Hippocampal formation (tissue), 2 donors: ENCODE measurements at places on chromosomes 4 and X.

DNA sequence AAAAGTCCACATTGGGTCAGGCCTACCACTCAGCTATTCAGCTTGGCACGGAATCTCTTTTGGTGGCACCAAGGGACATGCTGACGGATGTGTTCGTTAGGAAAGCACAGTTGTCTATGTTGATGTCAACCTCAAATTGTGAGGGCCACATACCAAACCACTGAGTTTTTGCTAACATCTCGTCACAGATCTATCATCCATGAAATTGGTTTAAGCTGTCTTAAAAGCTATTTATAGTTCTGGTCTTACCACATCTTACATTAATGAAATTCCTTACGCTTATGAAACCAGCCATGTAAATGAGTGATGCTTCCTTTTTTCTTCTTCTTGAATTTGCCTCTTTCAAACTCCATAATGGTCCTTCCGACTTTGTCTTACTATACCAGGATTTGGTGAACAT, 101.5 kb downstream of the MGST2 start:
- no peak for DNase-seq

DNA sequence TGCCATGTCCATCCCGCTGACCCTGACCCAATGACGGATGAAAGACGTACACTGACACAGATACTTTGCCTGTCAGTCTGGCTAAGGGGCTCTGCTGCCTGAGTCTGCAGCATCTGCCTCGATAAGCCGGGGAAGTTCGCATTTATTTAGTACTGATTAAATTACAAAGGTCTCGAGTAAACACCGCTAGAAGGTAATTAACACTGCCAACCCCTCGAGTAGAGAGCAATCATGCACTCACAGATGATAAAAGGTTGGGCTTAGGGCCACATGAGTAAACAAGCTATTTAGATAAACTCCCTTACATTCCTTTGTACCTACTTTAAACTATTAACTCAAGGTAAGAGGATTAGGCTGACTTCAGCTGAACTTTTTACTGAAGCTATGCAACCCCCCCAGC, 16.0 kb upstream of the RBMXL3 start:
- DNase-seq: no peak

DNA sequence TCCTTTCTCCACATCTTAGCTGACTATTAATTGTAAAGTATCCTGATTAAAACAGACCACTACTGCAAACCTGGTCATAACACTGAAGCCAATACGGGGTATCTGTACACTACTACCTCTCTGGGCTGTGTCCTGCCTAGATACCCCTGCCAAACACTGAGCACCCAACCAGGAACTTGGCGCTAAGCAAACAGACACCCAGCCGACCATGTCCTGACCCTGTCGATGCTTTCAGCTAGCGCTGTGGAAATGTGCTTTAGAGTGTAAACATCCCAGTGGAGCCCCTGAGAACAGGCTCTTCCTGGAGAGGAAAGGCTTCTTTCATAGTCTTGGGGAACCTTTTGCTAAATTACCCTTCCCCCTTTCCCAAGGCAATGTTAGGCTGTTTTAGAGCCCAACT, 52.9 kb downstream of the CCNG2 start:
- no peak for DNase-seq

DNA sequence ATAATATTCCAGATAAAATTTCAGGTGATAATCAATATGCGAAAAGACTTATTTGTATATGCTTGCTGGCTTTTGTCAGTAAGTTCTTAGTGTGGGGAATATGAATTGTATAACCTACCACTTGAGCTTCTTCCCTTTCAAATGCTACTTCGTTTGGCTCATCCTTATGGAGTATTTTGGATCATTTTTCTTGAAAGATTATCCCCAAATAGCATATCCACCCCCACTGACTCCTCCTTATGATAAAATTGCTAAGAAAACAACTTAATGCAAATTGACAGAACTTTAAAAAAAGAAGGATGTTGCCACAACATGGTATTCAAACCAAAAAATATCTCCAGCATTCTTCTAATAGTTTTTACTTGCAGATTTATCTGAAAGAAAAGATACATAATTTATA, 393.3 kb downstream of the PPP3CA start:
- DNase-seq: no peak

GRCh38 chr4:139921429-139922184, 232.4 kb downstream of the MAML3 start:
- DNase-seq: no peak

- DNase-seq: no peak
These were observed 3.8 kb upstream of the RADX start for GRCh38 chrX:106608016-106608415.

- DNase-seq: no peak
These were observed 132.3 kb upstream of the NR3C2 start for GRCh38 chr4:148574502-148574901.

DNA sequence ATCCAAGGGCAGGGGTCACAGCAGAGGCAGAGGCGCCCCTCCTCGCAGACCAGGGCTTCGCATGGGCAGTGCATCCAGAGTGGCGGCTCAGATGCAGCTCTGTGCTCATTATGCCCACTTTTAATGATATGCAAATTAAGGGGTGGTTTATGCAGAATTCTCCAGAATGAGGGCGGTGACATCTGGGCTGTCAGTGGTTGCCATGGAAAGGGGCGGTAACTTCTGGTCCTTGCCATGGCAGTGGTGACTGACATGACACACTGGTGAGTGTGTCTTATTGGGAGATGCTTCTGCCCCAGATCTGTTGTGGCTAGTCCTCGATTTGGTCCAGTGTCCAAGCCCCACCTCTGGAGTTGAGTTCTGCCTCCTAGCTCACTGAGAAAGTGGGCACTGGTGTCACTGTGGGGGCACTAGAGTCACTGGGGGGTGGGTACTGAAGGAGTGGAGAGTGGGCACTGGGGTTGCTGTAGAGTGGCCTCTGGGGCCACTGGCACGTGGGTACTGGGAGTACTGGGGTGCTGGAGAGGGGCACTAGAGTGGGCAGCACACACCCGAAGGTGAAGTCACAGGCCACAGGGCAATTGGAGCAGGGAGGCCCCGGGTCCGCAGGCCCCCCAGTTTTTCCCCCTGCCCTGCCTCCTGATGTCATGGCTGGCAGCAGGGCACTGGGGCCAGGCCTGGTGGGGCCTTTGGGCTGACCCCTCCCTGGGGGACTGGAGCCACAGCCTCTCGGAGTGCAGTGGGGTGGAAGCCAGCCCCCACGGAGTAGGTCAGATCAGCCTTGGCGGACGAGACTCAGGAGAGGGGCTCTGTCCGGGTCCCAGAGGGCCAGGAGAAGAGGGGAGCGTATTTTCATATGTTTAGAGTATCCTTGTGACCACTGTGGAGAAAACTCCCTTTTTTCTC, 98.6 kb upstream of the NKX1-1 start:
- no peak for DNase-seq

DNA sequence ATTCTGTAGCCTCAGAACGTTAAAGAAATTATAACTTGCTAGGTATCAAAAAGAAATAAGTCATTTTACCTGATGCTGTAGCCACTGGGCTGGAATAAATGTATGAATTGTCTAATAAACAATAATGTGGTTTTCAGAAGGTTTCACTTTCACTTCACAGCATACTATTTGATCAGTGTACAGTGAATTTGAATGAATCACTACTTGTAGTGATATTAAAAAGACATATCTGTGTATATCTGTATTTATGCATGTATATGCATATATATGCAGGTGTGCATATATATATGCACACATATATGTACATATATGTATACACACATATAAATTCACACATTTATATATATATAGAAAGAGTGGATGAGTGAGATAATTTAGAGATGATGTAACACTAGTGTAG, 440.0 kb upstream of the PCDH10 start:
- no peak for DNase-seq

DNA sequence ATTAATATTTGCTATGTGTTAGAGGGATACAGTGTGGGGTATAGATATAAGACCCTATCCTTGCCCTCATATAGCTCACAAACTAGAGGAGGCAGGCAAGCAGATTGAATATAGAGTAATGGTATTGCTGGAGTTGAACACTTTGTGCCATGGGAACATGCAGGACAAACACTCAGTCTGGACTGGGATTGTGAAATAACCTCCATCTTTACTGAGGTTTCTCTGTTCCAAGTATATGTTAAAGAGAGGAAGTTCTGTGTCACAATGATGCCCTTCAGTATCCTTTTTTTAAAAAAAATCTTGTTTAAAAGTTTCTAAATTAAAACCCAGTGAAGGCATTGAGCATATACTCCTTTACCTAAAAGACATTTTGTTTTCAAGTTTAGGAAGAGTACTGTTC, 8.7 kb downstream of the FABP2 start:
- DNase-seq: no peak

DNA sequence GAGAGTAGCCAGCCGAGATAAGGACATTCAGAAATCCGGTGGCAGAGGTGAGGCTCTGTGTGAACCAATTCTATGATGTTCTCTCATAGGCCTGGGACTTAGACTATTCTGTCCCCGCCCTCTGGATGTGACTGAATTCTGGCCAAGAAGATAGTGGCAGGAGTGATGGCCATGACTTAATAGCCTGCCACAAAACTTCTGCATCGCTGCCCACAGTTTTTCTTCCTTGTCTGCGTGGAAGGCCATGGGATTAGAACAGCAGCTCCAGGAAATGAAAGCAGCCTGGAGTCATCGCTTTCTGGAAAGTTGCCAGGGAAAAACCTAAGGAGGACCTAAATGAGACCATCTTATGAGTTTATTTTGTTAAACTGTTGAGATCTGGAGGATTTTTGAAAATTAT, 134.7 kb downstream of the F11 start:
- no peak for DNase-seq

GRCh38 chr4:156781852-156782251, 189.7 kb downstream of the PDGFC start:
- no peak for DNase-seq

GRCh38 chr4:17497890-17498523, 13.9 kb downstream of the QDPR start:
- no peak for DNase-seq

GRCh38 chr4:26141911-26142638, 178.7 kb upstream of the RBPJ start:
- peak; percentile 27 for DNase-seq

DNA sequence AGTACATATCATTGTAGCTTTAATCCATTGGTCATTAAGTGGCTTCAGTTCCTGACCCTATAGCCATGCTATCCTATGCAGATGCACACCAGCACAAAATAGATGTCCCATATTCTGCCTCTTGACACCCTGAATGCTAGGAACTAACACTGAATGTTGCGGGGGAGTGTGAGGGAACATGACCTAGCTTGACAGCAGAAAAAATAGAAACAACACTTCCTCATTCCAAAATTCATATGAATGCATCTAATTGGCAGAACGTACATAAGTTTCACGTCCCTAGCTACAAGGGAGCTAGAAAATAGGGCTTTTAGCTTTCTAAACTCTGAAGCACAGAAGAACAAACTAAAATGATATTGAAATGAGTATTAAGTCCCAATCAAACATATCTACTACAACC, 14.4 kb upstream of the DCAF8L1 start:
- no peak for DNase-seq

DNA sequence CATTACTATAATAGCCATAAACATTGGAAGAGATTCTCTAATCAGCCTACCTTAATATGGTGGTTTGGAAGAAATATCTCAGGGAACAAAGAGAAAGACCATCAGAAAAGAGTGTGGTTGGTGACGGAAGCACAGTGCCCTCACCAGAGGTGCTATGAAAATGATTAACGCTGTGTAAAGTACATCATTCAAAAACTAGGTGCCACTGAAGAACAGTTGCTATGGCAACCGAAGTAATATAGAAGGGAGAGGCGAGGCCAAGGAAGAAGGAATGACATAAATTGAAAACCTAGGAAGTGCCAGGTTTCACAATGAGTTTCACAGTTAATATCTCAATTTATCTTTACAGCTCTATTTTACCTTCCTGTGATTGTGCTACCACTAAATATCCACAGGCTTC, 57.0 kb upstream of the ARSJ start:
- DNase-seq: no peak

- no peak for DNase-seq
These were observed 774.0 kb upstream of the POU3F4 start for GRCh38 chrX:82734140-82734539.

DNA sequence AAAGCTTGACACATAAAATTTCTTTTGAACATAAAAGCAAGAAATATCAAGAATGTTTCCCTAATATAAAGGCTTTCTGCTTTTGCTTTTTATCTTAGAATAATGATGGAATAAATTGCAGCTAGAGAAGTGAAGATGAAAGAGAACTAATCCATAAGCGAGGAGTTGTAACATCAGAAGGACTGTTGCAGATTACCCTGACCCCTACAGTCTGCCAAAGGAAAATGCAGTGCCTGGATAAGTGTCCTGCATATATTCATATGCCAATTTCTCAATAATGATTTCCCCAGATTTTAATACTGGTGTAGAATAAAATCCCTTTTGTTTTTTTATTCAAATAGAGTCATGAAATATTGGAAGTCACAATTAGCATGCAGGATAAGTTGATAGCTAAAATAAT, 115.9 kb downstream of the MAGEC2 start:
- DNase-seq: peak; percentile 49

GRCh38 chr4:43485196-43485595, 592.7 kb downstream of the GRXCR1 start:
- DNase-seq: no peak

DNA sequence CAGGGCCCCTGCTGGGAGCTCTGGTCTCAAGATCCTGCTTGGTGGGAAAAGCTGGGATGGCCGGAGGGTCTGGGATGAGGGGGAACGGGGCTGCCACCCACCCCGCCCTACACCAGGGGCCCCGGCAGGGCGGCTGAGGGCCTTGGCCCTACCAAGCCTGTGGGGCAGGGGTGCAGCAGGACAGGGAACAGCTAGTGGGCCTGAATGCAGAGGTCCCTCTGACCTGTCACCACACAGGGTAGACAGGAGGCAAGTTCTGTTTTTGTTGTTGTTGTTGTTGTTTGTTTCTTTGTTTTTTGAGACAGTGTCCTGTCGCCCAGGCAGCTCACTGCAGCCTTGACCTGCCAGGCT, 332 bp upstream of the RENBP start:
- no peak for DNase-seq

DNA sequence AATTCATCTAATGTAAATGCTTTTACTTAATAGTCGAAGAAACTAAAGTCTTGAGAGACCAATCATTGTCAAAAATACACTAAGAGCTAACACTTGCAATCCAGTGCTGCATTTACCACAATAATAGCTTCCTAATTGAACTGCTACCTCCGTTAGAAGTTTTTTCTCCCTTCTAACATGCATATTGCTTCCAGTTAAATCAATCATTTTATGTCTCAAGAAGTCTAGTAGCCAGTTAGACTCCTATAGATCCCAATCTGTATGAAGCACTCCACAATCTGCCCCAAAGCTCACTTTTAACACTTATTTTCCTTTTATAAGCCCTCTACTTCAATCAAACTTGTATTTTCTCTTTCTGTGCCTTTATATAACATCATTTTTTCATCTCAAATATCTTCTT, 41.4 kb upstream of the GRID2 start:
- no peak for DNase-seq

- DNase-seq: no peak
These were observed 40.8 kb upstream of the NUDT6 start for GRCh38 chr4:122963216-122963615.

- peak; percentile 52 for DNase-seq
These were observed 16.0 kb downstream of the UTP3 start for GRCh38 chr4:70704215-70704930.

GRCh38 chrX:144297221-144297620, 413.4 kb downstream of the UBE2NL start:
- no peak for DNase-seq
